Right ventricle myocardium superior (tissue), 1 donor: ENCODE measurements at places on chromosomes 12 and 14. TPM values are rescaled to one million over a fixed set of nuclear protein-coding genes. Genes with fewer than 3 reads are reported as not detected.

- DNase-seq, result no peak
Observed at GRCh38 chr12:94762259-94762942, 112.0 kb upstream of the TMCC3 start.

TEX52 gene
- not detected for total RNA-seq

FKBP3 gene
- total RNA-seq, result 124 TPM

- peak; percentile 94 for DNase-seq
Observed at GRCh38 chr12:106302401-106303201, at the start of gene TCP11L2. TCP11L2 (plus strand) TSS chr12:106302733; CDS start chr12:106311076, 8,343 bp downstream.

PZP gene
- 1.3 TPM for total RNA-seq

DNA sequence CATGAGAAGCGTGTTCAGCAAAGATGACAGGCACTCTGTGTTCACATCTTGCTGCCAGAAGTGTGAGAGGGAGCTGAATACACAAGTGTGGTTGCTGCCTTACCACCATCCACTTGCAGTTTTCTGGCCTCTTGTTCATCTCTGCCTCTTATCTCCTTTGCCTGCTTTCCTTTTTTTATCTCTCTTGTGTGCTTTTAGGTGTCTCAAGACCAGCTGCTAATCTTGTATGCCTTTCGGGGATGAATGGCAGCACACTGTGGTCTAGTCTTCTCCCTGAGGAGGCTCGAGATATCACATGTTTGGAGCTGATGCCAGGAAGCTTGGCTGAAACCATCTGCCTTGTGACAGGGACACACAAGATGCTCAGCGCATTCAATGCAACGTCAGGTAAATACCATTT, 17.2 kb downstream of the FAM234B start:
- DNase-seq, result no peak

- no peak for DNase-seq
Observed at GRCh38 chr12:15602051-15602672, 187.0 kb downstream of the EPS8 start.

DNA sequence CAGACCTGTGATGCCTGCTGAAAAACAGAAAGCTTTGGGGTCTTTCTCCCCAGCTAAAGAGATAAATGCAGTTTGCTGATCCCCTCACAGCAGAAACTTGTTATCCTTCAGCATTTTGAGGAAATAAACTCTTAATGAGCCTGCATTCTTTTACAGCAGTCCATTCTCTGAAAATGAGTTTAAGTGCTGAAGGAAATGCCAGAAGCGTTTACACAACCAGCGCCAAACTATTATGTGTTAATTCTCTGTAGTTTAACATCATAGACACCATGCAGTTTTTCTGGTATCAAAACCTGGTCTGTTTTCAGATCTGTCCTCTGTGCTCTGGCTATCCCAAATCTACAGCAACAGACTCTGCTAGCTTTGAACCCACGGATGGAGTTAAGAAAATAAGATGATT, 291.3 kb downstream of the NPAS3 start:
- DNase-seq, result no peak

GRCh38 chr14:75915045-75915444, 66.8 kb downstream of the TGFB3 start:
- DNase-seq, result no peak

DNA sequence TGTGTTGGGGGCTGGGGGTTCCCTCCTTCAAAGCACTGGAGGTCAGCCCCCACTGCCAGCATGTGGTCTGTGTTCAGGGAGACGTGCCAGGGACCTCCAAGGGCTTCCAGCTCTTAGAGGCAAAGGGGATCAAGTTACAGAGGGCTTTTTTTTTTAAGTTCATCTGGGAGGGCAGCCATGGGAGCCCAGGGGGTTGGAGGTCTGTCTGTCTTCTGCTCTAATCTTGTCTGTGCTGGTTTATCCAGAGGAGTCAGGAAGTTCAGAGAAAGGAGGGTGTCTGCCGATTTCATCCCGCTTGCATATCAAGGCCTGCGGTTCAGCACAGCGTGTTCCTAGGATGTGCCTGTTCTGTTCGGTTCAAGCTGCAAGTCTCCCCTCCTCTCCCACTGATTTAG, 72.2 kb downstream of the TMEM132C start:
- DNase-seq, result no peak

GRCh38 chr14:64614166-64614565, 64.4 kb downstream of the PPP1R36 start:
- DNase-seq, result no peak
